Activated CD4-positive, alpha-beta T cell treated with anti-CD3 and anti-CD28 coated beads, Interleukin-2, amount 50 U/mL, for 1 hour (primary cell): ENCODE measurements at places on chromosomes 3 and 15.

- no peak for DNase-seq
Measured at GRCh38 chr3:154168998-154169795, 48.0 kb downstream of the ARHGEF26 start.

GRCh38 chr15:51155891-51156290, 61.2 kb upstream of the TNFAIP8L3 start:
- DNase-seq = no peak

- DNase-seq = no peak
Measured at GRCh38 chr15:39504808-39505207, 76.1 kb upstream of the THBS1 start.

GRCh38 chr3:101193957-101194356, 126.4 kb downstream of the IMPG2 start:
- DNase-seq = no peak

GRCh38 chr3:118781839-118782238, 252.8 kb downstream of the IGSF11 start:
- no peak for DNase-seq
